Stimulated activated CD8-positive, alpha-beta memory T cell treated with anti-CD3 and anti-CD28 coated beads, Interleukin-7, amount 100 ng/mL, for 1 hour (primary cell): ENCODE measurements at places on chromosomes 5 and 9.

GRCh38 chr5:24547132-24547531 lies 97.6 kb downstream of the CDH10 start:
- DNase-seq: no peak

- no peak for DNase-seq
Measured at GRCh38 chr9:34426347-34427074, 31.9 kb downstream of the FAM219A start.

DNA sequence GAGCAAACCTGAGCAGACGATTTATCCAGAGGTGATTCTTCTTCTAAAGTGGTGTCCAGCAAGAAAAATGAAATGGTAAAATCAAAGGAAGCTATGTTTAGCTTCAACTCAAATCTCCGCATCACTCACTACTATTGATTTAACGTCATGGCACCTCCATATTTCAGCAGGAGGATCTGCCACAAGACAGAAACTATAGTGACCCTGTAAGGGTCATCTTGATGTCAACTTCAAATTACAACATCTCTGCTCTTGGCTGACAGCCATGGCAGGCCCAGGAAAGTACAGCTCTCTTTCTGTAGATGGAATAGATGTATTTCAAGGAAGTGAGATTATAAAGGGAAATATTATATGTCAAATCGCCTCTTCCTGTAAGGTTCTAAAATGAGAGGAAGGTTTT lies 10.1 kb upstream of the EFNA5 start:
- DNase-seq: no peak

DNA sequence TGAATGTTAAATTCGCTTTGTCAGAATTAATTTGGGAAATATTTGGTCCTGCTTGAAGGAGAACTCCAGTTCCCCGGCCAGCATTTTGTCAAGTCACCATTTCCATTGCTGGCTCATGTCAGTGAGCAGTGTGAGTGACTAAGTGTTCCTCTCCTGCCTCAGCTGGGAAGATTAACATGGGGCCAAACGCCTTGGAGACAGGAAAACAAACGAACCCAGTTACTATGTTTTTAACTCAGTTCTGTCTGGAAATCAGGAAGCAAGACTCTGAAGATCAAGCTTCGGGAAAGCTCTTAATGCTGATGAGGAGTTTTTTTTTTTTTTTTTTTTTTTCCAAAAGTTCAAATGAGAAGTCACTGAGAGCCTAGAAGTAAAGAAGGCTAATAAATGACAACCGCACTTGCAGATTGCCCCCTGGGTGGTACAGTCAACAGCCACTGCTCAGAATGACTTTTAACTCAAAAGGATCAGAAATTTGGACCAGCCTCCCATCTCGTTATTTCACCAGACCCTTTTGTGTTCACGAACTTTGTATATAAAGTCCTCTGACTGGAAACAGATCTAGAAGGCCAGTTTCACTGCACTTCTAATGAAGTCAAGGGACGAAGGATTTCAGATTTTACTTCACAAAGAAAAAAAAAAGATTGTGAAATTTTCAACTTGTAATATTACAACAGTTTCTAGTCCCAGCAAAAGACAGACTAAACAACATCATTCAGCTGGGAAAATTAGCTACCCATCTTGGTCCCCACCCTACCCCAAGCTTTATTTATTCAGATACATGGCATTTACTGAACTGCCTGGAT lies 121.3 kb downstream of the LHFPL2 start:
- no peak for DNase-seq

GRCh38 chr5:6750951-6751685 lies 37.9 kb downstream of the TENT4A start:
- DNase-seq: no peak

- DNase-seq: no peak
Measured at GRCh38 chr9:85600675-85601263, 141.0 kb downstream of the AGTPBP1 start.

DNA sequence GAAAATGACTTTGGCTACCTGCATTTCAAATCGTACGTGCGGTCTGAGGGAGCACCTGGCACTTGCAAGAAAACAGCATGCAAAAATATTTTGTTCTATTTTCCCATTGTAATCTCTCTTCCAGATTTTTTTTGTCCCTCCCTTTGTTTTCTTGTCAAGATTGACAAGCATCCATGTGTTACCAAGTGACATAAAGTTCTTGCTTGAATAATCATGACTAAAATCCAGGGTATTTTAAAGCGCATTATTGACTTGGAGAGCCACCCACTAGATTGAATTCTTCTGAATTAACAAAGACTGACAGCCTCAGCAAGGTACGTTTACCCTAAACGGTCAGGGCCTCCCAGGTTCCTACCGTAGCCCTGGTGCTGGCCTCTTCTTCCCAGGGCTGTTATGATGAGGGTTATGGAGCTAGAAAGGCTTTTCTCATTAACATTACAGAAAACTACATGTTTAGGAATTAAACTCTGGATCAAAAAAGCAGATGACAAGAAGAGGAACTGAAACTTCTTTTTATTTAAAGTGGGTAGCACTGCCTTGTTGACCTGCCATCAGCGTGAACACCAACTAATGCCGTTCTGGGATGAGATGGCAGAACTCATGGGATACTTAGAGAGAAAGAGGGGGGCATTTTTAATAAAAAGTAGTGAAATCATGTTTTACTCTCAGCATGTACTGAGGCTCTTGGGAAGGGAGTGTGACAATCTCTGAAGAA lies 297.0 kb downstream of the EFNA5 start:
- DNase-seq: no peak

DNA sequence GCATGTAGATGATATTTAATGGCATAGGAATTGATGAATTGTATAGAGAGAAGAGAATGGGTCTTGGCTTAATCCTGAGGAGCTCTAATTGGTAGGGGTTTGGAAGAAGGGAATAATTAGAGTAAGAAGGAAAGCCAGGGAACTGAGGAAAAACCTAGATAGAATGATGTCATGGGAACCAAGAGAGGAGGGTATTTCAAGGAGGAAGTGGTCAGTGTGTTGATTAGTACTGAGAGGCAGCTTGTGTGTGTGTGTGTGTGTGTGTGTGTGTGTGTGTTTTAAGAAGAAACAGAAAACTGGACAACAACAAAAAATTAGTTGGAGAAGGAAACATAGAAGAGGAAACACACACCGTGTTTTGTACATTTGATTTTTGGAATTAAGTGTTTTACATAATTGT lies 42.8 kb downstream of the MAST4 start:
- DNase-seq: no peak

GRCh38 chr9:124006448-124007361 lies 4.9 kb upstream of the LHX2 start:
- DNase-seq: no peak

DNA sequence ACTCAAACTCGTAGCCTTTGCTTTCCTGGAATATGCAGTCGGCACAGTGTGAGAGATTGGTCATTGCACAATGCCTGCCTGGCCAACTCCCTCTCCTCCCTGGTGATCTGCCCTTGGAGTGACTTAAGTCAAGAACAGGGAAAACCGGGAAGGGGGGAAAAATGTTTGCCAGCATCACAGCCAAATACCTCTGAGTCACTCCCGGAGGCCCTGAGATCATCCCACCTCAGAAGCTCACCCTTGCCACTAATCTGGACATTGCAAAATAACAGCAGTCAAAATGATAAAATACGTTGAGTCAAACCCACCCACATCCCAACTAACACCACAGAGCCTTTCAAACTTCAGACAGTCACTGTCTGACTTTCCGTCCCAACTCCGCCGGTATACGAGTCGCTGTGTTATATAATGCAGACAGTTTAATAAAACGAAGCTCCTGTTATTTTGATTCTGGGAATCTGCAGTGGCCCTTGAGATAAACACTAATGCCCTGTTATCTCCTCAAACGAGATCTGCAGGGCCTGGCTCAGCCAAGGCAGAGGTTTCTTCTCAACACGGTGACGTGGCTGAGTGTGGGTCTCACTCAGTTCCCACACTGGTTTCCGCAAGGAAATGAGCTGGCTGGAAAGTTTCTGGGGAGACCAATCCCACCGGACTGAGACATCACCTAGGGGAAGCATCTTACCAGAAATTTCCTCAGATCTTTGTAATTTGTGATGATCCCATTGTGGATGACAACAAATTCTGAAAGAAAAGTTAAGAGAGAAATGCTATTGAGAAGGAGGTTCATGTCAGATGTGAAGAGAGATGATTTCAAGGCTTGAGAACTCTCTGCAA lies 22.1 kb downstream of the GFPT2 start:
- DNase-seq: no peak

DNA sequence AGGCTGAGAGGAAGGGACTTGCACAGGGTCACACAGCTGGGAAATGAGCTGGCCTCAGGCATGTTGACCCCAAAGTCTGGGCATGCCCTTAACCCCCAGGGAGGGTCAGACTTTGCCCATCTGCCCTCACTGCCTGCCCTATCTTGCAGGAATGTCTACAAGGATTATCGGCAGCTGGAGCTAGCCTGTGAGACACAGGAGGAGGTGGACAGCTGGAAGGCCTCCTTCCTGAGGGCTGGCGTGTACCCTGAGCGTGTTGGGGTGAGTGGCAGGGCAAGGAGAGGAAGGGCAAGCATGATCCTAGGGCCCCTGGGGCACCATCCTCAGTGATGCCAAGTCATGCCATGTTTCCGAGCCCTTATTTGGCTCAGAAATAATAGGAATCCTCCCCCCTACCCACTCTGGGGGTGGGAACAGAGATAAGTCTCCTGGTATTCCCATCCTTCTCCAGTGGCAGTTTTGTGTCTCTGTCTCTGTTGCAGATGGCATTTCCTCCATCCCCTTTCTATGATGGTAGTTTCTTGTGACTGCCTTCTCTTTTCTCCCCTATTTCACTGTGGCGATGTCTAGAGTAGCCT lies 28.5 kb downstream of the GOLGA2 start:
- no peak for DNase-seq

GRCh38 chr9:137657606-137658005 lies 38.8 kb downstream of the EHMT1 start:
- DNase-seq: no peak

DNA sequence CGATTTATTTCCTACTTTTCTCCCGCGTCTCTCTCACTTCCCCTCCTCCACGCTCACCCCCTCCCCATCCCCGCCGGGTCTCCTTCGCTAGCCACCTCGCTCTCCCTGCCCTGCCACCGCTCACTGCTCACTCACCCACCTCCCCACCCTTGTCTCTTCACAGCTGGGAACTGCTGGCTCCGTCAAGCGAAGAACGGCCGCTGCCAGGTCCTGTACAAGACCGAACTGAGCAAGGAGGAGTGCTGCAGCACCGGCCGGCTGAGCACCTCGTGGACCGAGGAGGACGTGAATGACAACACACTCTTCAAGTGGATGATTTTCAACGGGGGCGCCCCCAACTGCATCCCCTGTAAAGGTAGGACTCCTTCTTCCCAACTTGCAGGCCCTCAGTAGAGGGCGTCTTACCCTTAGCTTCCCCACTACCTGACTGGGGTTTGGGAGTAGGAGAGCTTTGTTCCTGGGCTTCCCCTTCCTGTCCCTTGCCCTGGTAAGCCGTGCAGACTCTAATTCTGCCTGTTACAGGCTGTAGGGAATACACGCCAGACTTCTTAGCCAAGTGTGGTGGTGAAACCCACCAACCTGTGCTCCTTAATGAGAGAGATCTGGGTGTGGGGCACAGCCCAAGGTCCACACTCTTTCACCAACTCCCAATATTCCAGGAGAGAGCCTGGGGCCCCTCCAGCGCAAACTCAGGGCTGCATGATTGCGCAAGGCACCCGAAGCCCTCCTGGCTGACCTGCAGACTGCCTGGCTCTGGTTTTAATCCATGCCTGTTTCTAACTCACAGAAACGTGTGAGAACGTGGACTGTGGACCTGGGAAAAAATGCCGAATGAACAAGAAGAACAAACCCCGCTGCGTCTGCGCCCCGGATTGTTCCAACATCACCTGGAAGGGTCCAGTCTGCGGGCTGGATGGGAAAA lies 2.5 kb downstream of the FST start:
- no peak for DNase-seq

- DNase-seq: no peak
Measured at GRCh38 chr5:132233811-132234683, 6.4 kb upstream of the P4HA2 start.

- no peak for DNase-seq
Measured at GRCh38 chr5:168706655-168707069, 127.5 kb upstream of the PANK3 start.

- no peak for DNase-seq
Measured at GRCh38 chr5:146647656-146648199, 131.7 kb upstream of the GPR151 start.

DNA sequence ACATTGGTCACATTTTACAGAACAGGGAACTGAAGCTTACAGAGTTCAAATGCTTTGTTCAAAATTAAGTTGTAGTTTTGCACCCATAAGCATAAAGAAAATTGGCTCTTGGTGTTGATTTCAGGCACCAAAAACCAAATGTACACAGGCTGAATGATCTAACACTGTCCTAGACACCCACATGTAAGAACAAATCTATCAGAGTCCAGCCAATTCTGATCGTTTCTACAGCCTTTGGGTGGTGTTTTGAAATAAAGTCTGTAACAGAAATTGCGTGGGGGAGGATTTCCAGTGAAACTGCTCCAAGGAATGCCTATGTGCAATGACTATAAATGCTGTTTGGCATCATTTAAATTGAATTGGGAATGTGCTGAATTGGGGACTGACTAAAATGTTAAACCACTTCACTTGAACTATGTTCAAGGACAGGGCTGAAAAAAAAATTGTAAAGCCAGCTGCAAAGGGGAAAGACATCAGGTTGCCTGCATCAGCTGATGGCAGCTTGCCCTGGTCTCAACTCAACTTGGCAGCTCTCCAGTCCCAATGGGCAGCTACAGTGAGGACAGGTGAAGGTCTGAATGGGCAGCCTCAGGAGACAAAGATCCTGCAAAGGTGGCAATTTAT lies 92.2 kb upstream of the TRPC7 start:
- DNase-seq: no peak

DNA sequence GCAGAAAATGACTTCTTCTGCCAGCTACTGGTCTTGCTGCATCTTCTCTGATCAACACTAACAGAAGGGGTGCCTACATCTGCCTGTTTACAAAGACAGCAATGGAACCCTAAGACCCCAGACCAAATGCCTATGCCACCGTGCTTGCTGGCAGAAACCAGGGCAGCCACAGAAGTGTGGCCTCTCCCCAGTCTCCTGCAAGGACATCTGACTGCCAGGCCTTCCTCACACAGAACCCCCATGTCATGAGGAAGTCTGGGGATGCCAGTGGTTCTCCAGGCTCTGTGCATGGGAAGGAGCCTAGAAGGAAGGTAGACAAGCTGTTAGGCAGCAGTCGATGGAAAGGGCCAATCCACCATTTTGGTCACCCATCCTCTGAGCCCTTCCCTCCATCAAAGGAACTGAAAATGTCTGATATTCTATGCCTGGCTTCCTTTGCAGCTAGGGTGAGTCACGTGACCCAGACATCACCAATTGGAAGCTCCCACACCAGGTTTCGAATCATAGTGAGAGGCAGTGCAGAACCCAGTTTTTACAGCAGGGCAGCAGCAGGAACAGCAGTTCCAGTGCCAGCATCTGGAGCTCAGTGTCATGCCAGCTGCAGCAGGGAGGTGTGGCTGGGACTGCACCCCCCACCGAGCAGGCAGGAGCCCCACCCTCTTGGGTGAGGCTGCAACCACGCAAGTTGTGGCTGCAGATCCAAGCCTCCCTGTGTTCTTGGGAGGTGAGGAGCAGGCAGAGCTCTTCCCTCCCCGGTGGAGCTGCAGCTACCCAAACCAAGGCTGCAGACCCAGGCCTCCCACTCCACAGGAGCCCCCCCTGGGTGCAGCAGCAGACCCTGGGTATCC lies 123.4 kb downstream of the OLFM1 start:
- no peak for DNase-seq
